ENCODE measurements at places on chromosomes 2 and 18.

DNA sequence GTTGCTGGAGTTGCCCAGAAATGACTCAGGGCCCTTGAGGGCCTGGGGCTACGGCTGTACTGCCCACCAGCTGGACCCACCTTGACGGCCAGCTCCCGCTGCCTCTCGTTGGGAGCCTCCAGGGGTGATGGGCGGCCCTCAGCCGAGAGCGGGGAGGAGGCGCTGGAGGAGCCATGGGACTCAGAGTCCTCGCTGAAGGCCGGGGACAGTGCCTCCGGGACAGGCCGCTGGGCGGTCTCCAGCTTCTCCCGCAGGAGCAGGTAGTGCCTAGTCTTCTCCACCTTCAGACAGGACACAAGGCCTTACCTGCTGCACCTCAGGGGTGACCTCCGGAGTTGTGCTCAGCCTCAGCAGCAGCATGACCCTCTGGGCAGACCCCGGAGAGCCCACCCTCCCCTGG is 30.7 kb downstream of the AQP12A start:
- no peak for DNase-seq

DNA sequence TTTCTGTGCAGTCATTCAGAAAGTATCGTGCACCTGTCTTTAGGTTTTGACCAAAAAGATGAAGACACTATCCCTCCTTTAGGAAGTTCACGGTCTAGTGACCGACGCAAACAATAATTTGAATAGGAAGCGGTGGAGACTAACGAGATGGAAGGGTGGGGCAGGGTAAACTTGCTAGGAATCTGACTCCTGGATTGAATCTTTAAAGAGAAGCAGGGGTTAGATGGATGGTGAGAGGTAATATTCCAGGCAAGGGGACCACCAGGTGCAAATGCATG is 651 bp upstream of the TXNL1 start:
- DNase-seq: no peak

GRCh38 chr2:96164459-96165184 is 19.4 kb upstream of the DUSP2 start:
- peak; percentile 91 for DNase-seq

DNA sequence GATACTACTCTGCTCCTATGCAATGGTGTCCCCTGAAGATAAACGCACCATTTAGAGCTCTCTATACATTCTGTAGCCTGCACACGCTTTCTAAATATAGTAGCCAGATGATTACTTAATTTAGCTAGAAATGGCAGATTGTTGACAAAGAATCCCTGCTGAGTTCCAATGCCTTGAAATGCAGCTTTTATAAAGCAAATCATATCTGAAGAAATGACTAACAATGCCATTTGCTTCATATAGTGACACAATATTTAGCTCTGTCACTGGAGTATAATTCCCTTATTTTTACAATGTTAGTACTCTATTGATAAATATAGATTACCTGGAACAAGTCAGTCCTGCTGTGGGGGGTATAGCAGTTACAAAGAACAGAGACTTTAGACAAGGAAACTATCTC is 166.2 kb downstream of the CDCA7 start:
- DNase-seq: no peak

- no peak for DNase-seq
Measured at GRCh38 chr18:48676346-48676745, 137.5 kb downstream of the CTIF start.

- no peak for DNase-seq
Measured at GRCh38 chr2:120605231-120605935, 130.3 kb upstream of the GLI2 start.

All from SK-N-DZ (cell line).